ENCODE measurements at places on chromosomes 1 and 21.

GRCh38 chr1:203677771-203678170 is 51.1 kb downstream of the ATP2B4 start:
- DNase-seq = no peak

GRCh38 chr1:90107990-90108389 is 113.1 kb downstream of the ZNF326 start:
- no peak for DNase-seq

- DNase-seq = no peak
Measured at GRCh38 chr1:203283597-203283996, 21.7 kb upstream of the BTG2 start.

DNA sequence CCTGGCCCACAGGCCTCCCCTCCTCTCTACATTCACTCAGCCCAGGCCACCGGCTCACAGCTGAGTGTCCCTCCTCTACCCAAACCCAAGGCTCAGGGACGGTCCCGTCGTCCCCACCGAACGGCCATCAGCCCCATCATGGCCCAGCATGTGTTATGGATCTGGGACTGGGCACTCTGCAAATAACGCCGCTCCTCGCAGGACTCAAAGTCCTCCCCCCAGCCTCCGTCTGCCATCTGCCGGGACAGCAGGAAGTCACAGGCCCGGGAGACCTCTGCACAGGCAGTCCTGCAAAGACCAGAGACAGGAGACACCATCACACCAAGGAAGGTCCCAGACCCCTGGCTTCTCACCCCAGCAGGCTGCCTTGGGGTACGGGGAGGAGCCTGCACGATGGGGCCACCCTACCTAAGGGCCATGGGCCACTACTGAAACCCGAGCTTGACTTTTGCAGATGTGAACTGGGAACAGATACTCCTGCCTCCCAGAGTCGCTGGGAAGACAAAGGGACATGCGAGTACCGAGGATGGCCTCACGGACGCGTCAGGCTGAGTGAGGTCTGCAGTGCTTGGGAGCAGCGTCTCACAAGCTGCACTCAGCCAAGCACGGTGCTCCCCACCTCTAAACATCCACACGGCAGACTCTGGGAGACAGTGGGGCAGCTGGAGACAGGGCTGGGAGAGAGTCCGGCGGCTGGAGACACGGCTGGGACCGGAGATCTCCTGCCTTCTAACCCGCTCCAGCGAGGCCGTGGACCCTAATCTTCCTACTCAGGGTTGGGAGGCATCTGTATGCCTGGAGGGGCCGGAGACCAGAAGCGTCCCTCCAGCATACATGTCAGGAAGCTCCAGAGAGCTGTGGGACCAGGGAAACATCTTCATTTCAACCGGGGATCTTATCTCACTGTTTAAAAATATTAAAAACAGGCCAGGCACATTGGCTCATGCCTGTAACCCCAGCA is 10.4 kb upstream of the SPATC1L start:
- DNase-seq = no peak

GRCh38 chr1:1429671-1430073 is 5.8 kb upstream of the VWA1 start:
- no peak for DNase-seq

- DNase-seq = no peak
Measured at GRCh38 chr21:34523019-34523555, 11.1 kb upstream of the KCNE1 start.

- no peak for DNase-seq
Measured at GRCh38 chr1:183023146-183023600, at the start of gene LAMC1. TSS of gene LAMC1 (plus strand) at chr1:183023420. CDS start at chr1:183023717, 297 bp downstream.

- DNase-seq = no peak
Measured at GRCh38 chr1:60764489-60764888, 317.9 kb upstream of the NFIA start.

GRCh38 chr1:77632216-77632615 is 50.2 kb downstream of the ZZZ3 start:
- no peak for DNase-seq

- no peak for DNase-seq
Measured at GRCh38 chr1:47797575-47797974, 199.6 kb downstream of the TRABD2B start.

GRCh38 chr1:88700425-88701013 is 16.4 kb downstream of the PKN2 start:
- DNase-seq = no peak

- no peak for DNase-seq
Measured at GRCh38 chr1:2916153-2916552, 105.1 kb upstream of the ACTRT2 start.

GRCh38 chr1:67831850-67832513 is 1.3 kb downstream of the GNG12 start:
- DNase-seq = no peak

- DNase-seq = no peak
Measured at GRCh38 chr1:28770601-28771165, 33.9 kb downstream of the YTHDF2 start.

DNA sequence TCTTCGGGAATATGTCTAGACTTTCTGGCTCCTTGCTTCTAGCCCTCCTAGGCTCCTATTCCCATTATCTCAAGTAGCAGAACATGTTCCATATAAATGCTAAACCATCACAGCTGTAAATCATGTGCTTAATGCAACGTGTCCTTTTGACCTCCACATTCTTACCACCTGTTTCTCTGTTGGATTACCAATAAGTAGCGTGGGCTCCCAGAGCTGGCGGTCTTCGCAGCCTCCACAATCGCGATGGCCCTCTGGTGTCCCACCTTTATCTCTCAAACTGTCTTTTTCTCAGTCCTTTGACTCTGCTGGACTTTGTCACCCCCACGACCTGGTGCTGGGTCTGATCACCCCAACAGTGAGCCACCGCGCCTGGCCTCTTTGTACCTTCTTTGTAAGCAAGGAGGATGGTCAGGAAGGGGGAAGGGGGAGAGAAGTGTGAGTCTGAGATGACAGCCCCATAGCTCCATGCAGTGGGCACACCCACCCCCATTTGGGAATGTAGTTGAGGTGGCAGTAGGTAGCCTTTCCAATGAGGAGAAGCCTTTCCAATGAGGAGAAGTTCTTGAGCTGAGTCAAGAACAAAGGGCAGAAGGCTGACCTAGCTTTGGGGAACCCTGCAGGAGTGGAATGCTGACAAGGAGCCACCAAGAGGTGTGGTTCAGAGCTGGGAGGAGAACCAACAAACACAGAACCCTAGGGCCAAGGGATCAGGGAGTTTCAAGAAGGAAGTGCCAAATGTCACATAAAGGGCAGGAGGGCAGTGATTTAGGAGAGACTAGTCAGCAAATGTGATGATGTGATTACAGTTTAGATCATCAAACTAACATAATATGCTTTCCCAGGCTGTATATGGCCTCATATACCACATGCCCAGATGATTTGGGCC is 14.2 kb downstream of the TRAF5 start:
- no peak for DNase-seq

- no peak for DNase-seq
Measured at GRCh38 chr1:155454096-155454495, 108.5 kb downstream of the ASH1L start.

DNA sequence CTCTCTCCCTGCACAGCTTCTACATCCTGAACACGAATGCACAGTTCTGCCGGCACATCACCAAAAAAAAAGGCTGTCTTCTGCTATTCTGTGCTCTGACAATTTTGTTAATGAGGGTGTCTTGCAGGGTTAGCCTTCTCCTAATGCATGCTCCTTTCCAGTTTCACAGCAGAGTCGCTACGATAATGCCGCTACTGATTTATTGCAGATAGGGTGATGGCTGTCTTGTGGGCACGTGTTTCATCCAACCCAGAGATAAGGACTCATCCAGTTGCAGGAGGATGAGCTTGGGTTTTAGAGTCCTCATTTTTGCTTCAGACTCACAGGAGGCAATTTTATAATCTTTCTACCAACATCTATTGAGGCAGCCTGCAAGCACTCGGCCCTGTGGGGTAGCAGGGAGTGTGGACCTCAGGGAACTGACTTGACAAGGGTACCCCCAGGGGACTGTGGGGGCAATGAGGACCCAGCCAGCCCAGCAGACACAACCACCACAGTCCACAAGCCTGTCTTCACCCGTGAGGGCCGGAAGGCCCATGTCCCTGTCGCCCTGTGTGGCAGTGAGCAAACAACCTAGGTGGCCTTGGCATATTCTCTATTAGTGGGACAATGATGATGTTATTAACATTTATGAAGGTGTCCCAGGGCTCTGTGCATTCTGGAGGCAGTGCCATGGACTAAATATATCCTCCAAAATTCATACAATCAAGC is 15.4 kb upstream of the UTS2 start:
- no peak for DNase-seq

- no peak for DNase-seq
Measured at GRCh38 chr1:65079941-65080340, 68.1 kb upstream of the AK4 start.

DNA sequence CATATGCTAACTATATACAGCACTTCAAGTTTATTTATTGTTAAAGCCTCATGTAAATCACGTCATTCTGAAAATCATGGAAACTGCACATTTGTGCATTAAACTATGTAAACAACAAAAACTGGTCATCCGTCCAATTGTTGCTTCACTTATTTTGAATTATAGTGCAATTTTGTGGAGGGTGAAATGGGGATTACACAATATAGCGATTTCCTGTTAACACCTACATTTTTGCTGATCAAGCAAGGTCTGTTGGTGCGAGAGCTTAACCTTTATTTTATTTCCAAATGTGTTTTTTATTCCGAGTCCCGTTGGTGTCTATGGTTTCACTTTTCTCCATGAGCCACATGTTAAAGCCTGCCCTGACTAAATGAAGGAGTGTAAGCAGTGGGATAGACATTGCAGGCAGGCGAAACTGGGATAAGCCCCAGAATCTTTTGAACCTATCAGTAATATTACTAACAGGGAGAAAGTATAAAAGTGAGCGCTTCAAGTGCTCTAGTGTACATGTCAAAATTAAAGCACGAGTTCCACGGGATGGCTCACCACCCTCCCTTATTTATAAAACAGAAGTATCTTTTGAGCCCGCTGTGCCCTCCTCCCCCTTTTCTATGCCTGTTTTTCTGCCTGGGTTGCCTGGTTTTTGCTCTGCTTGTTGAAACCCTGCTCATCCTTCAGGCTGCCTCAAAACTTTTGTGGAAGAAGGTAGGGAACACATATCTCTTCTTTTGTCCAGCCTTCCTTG is 120.7 kb downstream of the NFIA start:
- no peak for DNase-seq

GRCh38 chr1:23643736-23644554 is 47.7 kb upstream of the RPL11 start:
- no peak for DNase-seq

- DNase-seq = no peak
Measured at GRCh38 chr1:244349103-244349531, 102.6 kb downstream of the ADSS2 start.

GRCh38 chr1:37922767-37923550 is 23.9 kb downstream of the INPP5B start:
- no peak for DNase-seq

DNA sequence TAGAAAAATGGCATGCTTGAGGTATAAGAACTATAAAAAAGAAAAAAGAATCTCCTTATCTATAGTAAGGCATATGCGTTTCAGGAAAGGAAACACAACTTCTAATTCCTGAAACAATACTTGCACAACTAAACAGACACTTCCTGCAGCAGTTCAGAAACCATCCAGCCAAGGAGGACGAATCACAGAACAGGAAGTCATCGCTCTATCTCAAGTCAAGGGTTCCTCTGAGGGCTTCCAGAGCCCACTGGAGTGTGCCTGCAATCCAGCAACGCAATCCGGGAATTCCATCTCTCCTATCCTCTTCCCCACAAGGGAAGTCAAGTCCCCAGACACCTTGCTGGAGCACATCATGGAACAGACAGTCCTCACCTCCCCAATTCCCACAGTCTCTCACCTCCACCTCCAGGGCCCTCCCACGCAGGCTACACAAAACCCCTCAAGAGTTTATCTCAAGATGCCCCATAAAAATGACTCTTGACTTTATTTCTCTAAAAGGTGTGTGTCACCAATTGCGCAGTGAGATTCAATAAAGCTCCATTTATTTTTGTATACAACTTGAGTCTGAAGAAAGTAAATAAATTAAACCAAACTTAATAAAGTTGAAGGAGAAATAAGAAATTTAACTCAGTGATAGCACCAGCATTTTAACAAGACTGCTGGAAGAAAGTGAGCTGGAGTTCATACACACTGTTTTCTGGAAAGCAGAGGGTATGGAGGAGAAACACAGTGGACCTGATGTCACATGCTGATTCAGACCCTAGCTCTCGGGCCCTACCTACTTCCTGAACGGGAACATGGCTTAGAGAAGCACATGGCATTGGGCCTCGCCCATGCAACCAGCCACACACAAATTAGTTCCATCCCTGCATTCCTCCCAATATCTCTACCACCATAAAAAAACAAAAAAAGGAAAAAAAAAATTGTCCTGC is 39.9 kb downstream of the SIPA1L2 start:
- DNase-seq = no peak

DNA sequence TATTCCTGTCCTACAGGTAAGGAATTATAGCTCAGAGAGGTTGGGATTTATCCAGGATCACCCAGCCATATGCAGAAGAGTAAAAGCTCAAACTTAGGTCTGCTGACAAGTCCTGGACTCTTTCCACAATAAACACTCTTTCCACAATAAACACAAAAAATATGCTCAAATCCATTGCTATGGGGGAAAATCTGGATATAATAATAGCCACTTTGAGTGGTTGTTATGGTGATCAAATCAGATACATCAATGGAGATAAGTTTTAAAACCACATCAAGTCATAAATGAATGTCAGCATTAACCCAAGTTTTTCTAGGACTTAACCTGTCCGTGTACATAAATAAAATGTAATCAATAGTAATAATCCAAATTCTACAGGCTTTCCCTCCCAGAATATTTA is 22.3 kb upstream of the TTF2 start:
- DNase-seq = no peak

- DNase-seq = peak; percentile 84
Measured at GRCh38 chr1:235971571-235972310, 93.1 kb downstream of the NID1 start.

DNA sequence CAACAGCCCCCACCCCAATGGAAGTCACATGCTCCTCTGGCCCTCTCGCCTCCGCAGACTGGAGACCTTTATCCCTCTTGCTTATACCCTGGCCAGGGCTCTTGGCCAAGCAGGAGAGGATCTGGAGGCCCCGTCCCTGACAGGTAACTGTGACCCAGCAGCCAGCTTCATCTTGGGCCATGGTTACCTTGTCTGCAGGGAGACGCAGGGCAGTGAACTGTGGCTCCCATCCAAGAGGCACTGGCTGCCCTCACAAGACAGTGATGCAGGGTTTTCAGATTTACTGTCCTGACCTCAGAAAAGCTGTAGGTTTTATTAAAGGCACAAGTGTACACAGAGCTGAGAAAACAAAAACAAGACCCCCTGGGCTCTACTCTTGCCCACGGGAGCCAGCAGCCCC is 96.7 kb upstream of the KLHDC7A start:
- DNase-seq = no peak

DNA sequence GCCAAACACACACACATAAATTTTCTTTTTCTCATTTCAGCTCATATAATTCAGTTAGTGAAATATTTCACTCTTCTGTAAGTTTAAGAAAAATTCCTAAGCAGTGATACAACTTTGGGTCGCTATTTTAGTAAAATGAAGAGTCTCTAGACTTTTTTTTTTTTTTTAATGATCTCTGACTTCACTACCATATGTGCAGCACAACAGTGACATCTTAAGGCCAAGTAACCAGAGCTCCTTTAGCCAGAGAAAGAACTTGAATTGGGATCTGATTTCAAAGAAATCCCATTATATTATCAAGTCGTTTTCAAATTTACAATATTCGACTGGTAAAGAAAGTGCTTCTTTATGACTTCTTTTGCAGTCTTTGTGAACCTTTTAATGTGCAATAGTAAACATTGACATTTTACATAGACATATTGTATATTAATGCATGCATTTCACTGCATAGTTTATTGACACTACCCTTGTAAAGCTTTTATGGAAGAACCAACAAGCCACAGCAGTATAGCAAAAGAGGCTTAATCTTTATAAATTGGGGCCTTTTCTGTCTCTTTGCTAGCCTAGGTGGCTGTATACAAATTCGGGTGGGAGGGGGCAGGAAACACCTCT is 62.2 kb downstream of the LRRC40 start:
- no peak for DNase-seq

Measured in stimulated activated CD8-positive, alpha-beta memory T cell treated with anti-CD3 and anti-CD28 coated beads, Interleukin-7, amount 100 ng/mL, for 24 hours (primary cell).